Neuronal stem cell (in vitro differentiated cells): ENCODE measurements at places on chromosomes 5 and 9.

- no peak for DNase-seq
These were observed 95.3 kb upstream of the GNA14 start for GRCh38 chr9:77743386-77743785.

DNA sequence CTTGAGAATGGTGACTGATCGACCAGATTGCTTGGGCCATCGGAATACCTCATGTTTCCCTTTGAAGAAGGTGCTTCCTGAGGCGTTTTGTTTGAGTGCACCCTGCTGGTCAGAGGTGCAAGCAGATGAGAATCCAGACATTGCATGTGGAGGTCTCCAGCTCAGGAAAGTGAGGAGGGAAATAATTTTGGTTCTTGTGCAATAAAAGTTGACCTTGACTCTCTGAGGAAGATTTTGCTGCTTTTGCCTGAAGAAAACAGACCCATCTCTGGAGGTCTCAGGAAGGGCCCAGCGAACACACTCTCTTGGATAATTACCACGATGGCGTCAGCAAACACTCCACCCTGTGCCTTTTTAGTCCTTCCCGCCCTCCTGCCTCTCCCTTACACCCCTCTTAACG, 69.7 kb downstream of the GRAMD2B start:
- DNase-seq = no peak

- no peak for DNase-seq
These were observed 161.4 kb upstream of the GNA14 start for GRCh38 chr9:77809552-77809951.

- DNase-seq = no peak
These were observed 387.0 kb upstream of the DMAC1 start for GRCh38 chr9:8186560-8186959.

DNA sequence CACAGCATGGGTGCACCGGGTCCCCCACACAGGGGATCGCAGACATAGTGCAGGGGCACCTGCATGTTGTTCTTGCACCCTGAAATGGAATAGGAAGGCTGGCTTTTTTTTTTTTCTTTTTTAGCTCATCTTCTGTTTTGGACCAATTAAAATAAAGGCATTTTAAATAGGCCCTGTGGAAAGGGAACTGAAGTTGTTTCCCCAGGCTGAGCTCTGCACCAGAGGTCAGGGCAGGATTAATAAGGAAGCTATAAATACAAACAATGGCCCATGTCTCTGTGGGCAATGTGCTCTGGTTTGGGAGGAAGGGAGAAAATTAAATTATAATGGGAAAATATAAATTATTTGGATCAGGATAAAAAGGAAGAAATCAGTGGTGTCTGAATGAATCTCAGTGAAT, 21.2 kb upstream of the KCNMB1 start:
- no peak for DNase-seq

DNA sequence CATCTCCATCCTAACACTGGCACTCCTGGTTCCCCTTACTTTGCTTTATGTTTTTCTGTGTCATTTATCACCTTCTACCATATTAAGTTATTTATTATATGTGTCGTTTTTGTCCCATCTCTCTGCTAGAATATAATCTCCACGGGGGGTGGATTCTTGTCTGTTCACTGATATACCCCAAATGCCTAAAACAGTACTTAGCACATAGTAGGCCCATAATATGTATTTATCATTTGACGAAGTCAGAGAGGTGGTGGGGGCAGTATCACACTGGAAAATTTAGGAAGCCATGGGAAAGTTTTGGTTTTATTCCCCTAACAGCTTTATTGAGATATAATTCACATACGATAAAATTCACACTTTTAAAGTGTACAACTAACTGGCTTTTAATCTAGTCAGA, 14.4 kb downstream of the ZCCHC9 start:
- no peak for DNase-seq

DNA sequence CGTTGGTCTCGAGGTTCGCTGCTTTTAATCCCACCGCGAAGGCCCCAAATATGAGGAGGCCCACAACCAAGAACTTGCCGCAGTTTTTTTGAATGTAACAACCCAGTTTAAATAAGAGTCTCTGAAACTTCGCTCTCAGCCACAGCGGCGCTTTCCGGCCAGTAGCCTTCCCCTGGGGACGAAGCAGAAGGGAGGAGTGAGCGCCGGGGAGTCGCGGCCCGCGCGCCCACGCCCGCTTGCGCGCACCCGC, 10.4 kb downstream of the PTCH1 start:
- no peak for DNase-seq

GRCh38 chr9:106670418-106670817, 192.5 kb upstream of the ZNF462 start:
- no peak for DNase-seq

DNA sequence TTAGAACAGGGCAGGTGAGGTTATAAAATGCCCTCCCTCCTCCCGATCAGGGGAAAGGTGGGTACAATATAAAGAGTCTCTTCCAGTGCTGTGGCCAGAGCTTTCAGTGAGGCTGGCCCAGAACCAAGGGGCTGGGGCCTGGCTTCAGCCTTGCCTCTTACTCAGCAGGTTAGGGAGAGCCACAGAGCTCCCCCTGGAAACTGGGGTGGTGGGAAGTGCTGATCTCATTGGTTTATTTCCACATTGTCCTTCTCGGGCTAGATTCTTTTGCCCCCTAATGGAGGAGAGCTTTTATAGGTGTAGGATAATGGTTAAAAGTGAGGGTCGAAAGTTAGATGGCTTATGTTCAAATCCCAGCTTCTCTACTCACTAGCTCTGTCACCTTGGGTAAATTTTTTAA, 186.7 kb upstream of the TBC1D2 start:
- DNase-seq = no peak

DNA sequence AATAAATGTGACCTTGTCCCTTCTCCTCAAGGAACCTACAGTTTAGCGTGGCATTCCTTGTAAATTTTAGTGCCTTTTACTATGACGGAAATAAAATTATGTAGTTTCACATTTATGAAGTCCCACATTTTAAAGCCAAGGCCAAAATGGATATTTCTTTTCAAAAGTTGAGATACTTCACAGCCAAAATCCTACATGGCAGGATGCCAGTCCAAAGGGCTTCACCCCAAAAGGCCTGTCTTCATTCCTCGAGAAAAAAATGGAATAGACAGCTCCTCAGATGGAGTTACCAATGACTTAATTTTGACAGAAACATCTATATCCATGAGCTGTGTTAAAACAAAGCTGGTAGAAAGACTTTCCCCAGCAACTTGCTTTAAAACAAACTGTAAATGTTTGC, 211.2 kb downstream of the GLIS3 start:
- no peak for DNase-seq

DNA sequence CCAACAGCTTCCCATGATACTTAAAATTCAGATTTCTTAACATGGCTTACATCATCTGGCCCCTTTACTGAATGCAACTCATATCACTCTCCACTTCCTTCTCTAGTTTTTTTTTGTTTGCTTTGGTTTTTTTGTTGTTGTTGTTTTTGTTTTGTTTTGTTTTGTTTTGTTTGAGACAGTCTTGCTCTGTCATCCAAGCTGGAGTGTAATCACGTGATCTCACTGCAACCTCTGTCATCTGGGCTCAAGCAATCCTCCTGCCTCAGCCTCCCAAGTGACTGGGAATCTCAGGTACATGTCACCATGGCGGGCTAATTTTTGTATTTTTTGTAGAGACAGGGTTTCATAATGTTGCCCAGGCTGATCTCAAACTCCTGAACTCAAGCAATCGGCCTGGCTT, 41.4 kb downstream of the CPLANE1 start:
- no peak for DNase-seq
